Ecto neural progenitor cell (in vitro differentiated cells): ENCODE measurements at places on chromosomes 3 and 15.

DNA sequence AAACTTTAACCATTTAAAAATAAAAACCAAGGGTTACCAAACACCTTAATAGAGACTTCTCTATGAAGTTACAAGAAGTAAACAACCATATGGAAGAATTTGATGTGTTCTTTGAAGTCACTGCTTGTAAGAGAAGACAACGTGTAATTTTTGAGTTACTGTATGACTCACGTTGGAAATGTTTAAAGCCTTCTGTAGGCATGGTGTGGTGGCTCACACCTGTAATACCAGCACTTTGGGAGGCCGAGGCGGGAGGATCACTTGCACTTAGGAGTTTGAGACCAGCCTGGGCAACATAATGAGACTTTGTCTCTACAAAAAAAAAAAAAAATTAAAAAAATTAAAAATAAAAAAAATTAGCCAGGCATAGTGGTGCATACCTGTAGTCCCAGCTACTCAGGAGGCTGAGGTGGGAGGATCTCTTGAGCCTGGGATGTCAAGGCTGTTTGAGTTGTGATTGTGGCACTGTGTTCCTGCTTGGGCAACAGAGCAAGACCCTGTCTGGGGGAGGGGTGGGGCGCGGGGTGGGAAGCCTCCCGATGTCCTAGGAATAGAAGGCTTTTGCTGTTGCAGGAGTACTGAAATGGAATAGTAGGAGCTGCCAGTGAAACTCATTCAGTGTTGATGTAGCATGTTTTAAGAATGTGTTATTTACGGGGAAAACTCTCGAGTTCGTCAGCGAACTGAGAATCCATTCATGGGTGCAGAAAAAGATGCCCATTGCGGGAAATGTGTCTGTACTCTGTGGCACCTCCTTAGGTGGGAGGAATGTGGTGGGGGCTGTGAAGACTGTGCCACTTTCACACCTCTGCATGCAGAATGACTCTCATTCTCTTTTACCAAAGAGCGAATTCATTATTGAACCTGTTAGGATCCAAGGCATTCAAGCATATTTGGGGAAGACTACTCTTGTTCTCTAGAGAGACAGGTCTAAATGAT is 134.2 kb downstream of the FNDC3B start:
- no peak for DNase-seq

DNA sequence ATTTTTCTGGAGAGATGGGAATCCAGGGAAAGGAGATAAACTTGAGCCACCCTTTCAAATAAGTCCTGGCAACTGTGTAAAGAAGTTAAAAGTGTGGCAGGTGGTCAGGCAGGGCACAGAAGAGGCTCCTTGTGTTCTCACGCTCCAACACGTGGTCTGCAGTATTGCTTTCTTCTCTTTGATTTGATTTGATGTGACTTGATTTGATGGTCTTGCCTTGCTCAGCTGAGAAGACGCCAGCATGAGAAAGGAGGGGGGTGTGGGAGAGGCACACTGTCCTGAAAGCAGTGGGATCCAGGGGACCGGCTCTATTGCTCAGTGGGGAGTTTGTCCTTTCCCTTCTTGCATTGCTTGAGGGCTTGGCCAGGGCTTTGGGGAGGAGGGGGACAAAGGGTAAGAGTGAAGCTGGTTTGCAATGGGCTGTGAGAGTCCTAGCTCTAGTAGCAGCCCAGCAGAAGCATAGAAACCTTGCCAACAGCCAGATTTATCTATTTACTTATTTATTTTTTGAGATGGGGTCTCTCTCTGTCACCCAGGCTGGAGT is 25.7 kb upstream of the NEO1 start:
- no peak for DNase-seq

DNA sequence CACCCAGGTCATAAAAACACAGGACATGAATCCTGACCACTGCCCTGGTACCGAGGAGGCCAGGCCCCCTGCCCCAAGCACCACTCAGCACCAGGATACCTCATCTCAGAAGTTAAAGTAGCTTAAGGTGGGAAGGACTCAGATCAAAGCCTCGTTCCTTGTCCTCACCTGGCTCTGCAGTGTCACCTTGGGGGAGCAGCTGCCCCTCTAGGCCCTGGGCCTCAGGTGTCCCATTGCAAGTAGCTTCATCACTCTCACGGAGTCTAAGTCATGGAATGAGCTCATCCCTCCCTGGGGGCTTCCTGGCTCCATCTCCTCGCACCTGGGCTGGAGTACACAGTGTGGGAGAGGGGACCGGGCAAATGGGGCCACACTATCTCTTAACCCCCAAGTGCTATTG is 148.0 kb downstream of the TPRA1 start:
- peak; percentile 22 for DNase-seq

DNA sequence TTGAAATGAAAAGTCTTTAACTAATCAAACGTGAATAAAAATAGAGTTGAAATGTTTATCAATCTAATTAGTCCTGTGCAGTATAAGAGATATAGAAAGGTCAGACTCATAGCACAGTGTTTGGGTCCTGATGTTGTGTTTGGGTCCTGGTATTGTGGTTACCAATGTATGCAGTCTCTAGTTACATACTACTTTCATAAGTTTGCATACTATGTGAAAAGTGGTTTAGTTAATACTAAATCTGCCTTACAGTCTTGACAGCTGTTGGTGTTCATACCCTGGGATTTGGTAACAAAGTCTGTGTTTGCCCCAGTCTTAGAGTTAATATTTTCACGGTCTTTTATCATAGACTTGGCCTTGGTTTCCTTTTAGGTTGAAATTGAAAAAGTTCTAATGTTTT is 41.7 kb downstream of the KIF15 start:
- DNase-seq, result no peak

- DNase-seq, result no peak
These were observed 15.4 kb upstream of the APEH start for GRCh38 chr3:49658711-49659110.

GRCh38 chr3:16888785-16889607 is 4.2 kb downstream of the PLCL2 start:
- DNase-seq, result no peak

GRCh38 chr15:76986743-76987142 is 8.2 kb upstream of the PSTPIP1 start:
- DNase-seq, result no peak

DNA sequence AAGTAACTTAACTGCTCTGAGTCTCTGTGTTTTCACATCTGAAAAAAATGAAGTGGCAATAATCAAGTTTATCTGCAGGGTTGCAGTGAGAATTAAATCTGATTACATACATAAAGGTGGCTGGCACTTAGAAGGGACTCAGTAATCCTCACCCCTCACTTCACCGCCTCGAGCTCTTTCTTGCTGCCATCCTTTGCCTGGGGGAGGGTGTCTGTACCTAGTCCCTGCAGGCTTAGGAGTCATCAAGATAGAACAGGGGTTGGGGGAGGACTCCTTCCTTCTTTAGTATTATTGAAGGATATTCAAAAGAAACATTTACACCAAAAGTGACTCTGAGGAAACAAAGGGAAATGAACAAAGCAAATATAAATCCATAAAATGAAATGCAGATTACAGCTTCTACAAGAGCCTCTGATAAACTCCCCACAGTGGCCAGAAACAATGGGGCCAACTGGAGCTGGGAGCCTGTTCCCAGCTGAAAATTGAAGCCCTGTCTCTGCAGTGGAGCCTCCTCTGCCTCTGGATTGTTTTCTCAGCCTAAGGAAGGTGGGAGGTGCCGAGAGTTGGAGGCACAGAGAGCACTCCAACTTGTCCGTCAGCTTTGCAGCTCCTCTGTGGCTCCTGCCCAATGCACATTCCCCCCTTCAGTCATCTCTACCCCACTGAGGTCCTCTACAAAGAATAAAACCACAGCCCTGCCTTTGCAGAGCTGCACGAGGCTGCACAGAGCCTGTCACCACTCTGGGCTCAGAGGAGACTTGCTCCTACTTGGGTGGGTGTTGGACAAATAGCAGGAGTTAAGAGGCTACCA is 41.8 kb downstream of the CRYGS start:
- no peak for DNase-seq

GRCh38 chr3:11845651-11846050 is 1.0 kb downstream of the TAMM41 start:
- DNase-seq, result no peak

GRCh38 chr15:36232491-36232890 is 346.9 kb upstream of the CDIN1 start:
- no peak for DNase-seq

DNA sequence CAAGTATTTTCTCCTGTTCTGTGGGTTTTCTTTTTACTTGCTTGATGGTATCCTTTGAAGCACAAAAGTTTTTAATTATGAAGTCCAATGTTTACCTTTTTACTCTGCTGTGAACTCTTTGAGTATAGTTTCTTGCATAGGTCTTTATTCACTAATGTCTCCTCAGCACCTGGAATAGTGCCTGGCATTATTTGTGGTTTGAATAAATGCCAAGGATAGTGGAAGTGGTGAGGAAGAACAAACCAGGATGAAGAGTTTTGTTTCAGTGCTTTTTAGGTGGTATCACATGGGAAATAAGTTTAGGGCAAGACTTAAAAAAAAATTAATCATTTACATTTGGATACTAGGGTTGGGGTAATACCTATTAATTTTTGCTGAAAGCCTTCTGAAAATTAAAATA is 25.7 kb downstream of the GPD1L start:
- no peak for DNase-seq

GRCh38 chr3:184687363-184688015 is 24.4 kb downstream of the MAGEF1 start:
- no peak for DNase-seq

DNA sequence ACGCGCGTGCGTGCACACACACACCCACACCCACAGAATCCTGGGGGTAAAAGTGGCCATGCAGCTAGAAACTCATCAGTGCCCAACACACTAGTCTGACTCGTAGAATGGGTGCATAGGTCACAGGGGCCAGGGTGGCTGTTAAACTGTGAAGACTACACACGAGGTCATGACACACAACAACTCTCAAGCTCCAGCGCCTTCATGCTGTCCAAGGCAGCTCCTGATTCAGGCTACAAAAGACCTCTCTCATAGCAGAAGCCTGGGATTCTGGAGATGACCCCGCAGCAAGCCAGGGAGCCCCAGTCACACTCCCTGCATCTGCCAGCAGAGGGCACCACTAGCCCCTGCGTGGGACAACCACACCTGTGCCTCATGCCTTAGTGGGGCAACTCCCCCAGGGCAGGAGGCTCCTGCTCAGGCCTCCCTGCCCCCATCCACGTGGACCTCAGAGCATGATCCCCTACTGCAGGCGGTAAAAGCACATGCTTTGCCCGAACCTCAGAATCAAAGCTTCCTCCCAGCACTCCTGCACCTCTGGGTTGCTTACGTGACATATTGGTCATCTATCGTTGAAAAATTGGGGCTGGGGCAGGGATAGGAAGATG is 93.1 kb downstream of the LRIG1 start:
- DNase-seq, result peak; percentile 85

GRCh38 chr15:44598892-44599291 is 61.9 kb downstream of the EIF3J start:
- no peak for DNase-seq

- no peak for DNase-seq
These were observed 574.6 kb upstream of the ARPP21 start for GRCh38 chr3:35064761-35065160.

GRCh38 chr3:55721716-55722484 is 234.8 kb upstream of the WNT5A start:
- DNase-seq, result peak; percentile 52

GRCh38 chr15:73956743-73957135 is 30.5 kb downstream of the LOXL1 start:
- no peak for DNase-seq

DNA sequence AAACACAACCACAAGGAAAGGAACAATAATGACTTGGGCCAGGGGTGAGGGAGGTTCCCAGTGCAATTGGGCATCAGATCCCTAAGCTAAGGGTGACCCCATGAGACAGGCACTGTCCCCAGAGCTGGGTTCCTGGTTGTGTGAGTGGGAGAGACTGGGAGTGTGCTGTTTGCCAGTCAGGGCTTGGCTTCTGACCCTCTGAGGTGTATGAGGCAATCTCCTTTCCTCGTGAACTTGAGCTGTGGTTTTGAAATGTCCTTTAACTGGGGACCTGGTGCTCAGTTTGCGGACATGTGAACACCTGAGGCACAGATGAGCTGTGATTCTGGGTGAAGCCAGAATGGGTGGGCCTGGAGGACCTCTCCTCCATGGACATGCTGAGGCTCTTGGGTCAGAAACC is 58.5 kb upstream of the PLXNA1 start:
- no peak for DNase-seq

- DNase-seq, result no peak
These were observed 78.7 kb upstream of the GCNT3 start for GRCh38 chr15:59532770-59533379.

DNA sequence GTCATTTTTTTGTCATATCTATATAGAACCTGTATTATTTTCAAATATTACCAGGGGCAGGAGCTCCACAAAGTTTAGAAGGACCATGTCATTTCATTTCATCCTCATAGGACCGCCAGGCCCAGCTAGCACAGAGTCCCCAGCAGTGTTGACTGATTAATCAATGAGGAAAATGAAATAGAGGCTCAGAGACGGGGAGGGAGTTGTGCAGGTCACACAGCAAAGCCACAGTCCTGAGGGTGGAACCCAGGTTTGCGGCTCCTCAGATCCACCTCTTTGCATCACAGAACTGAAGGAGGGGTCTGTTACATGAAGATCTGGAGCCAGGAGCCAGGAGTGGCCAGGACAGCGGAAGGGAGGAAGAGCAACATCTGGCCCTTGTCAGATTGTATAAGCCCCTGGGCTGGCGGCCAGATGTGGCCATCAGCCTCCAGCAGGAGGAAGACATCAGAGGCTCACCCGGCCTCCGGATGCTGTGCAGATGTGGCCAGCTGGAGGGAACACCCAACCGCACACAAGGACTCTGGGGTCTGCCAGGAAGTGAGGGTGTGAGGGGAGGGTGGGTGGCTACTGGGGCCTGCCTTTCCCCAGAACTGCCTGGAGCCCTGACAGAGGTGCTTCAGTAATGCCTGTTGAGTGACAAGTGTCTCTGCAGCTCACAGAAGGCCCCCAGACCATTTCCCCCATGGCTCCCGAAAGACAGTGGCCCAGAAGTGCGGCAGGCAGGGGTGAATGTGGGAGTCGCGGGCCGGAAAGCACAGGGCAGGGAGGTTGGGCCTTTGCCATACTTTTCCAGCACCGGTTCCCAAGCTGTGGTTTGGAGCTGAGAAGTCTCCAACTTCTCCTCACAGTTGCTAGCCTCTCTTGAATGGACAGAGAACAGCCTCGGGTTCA is 21.3 kb downstream of the EFCC1 start:
- peak; percentile 43 for DNase-seq

DNA sequence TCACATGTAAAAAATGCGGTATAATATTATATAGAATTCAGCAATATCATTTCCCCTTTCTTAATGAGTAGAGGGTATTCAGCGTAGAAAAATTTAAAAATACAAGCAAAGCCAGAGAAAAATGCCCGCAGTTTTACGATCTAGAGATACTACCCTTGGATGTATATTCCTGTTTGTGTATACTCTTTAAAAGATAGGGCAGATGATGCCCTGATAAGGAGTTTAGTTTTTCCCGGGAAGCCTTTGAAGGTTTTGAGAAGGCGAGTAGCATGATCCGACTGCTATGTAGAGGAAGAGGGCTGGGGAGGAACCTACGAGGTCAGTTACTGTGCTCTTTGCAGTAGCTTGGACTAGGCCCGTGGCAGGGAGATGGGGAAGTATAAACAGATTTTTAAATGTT is 1.2 kb downstream of the YEATS2 start:
- DNase-seq, result no peak

DNA sequence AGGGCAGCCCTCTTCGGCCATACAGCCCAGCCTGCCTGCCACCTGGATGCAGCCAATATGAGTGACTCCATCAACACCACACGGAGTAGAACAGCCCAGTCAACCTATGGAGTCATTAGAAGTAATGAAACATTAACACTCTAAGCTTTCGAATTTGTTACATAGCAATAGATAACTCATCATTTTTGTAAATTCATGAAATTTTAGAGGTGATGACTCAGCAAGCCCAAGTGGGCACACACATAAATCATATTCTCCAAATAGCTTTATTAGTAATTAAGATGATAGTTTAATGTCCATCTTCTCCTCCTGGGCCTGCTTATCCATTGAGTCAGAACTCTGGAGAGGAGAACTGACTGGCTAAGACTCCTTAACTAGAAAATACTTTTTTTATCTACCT is 335.0 kb upstream of the KCNH8 start:
- no peak for DNase-seq
